Dermis microvascular lymphatic vessel endothelial cell (primary cell): ENCODE measurements at places on chromosomes 4 and X.

- DNase-seq, result no peak
Measured at GRCh38 chr4:159055833-159056232, 47.0 kb upstream of the RAPGEF2 start.

DNA sequence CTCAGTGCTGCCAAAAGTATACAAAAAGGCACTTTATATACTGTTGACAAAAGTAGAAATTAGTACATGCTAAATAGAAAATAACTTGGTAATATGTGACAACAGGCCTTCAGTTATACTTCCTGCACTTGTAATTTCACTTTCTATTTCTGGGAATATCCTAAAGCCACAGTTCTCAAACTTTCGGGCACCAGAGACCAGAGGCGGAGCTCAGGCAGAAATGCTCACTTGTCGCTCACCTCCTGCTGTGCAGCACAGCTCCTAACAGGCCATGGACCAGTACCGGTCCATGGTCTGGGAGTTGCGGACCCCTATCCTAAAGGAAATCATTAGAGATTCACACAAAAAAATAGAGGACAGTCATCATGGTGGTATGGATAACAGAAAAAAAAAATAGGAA lies 25.7 kb downstream of the ACSL4 start:
- DNase-seq, result no peak

DNA sequence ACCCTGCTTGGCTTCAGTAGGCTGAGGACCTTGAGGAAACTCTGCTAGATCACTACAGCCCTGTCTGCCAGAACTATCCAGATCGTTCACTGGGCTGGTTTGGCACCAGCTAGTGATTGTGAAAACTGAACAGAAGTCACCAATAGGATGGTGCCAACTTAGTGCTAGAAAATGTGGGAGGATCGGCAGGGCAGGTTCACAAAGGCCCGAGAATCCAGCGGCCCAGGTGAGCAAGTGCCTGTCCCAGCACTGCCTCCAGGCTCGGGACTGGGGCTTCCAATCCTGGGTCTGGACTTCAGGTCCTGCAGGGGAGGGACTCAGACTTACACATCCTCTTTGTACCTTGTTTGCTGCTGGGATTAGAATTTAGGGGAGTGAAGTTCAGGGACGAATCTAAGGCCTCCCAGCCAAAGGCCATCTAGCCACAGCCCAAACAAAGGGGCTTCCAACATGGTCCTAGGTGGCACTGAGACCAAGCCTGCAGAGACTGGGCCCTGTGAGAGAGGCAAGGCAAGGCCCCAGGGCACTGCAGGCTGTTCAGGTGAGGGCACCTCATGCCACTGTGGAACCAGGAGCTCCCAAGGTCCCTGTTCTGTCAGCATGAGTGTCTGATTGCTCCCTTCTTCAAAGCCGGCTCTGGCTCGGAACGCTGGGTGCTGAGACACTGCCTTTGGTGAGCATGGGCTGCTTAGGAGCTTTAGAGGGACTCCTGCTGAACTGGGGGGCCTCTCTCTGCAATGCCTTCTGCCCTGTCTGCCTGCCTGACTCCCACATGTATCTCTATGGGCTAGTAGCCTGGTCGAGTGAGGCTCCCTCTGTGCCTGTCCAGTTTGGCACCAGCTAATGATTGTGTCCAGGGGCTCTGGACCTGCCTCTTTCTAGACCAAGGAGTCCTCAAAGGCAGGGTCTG lies 20.7 kb upstream of the ZNF185 start:
- DNase-seq, result no peak

- DNase-seq, result no peak
Measured at GRCh38 chrX:13254076-13254785, 65.6 kb downstream of the ATXN3L start.

DNA sequence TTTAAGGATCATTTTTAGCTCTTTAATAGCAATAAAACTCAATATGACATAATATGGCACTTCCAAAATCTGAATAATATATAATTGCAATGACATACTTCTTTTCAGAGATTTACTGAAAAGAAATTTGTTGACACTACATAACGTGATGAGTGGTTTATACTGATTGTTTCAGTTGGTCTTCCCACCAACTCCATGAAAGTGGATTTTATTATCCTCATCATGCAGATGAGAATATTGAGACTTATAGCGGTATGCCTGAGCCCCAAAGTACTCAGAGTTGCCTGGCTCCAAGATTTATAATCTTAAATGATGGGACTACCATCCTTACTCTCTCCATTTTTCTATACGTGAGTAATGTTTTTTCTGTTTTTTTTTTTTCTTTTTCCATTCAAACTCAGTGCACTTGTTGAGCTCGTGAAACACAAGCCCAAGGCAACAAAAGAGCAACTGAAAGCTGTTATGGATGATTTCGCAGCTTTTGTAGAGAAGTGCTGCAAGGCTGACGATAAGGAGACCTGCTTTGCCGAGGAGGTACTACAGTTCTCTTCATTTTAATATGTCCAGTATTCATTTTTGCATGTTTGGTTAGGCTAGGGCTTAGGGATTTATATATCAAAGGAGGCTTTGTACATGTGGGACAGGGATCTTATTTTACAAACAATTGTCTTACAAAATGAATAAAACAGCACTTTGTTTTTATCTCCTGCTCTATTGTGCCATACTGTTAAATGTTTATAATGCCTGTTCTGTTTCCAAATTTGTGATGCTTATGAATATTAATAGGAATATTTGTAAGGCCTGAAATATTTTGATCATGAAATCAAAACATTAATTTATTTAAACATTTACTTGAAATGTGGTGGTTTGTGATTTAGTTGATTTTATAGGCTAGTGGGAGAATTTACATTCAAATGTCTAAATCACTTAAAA lies 15.3 kb downstream of the ALB start:
- no peak for DNase-seq

- no peak for DNase-seq
Measured at GRCh38 chr4:66097218-66097617, 426.9 kb upstream of the EPHA5 start.

GRCh38 chr4:4689694-4690440 lies 148.0 kb upstream of the STX18 start:
- DNase-seq, result no peak

GRCh38 chr4:178480105-178480504 lies 1037.9 kb upstream of the AGA start:
- DNase-seq, result no peak

DNA sequence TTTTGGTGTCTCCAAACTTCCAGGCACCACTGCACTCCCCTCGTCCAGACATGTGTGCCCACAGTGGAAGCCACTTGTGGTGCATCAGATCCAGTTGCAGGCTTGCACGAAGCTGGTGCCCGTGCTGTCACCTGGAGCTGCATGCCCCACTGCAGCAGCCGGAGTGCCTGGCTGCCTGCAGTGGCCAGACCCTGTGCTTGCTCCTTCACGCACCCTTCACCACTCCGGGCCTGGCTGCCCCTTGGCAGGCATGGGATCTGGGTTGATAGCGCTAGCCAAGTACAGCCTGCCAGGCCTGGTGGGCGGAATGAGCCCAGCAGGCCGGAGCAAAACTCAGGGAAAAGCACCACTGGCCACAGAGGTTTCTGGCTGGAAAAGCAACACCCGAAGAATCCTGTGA lies 50.2 kb upstream of the SHISA3 start:
- DNase-seq, result no peak

GRCh38 chr4:85724791-85725563 lies 250.0 kb downstream of the ARHGAP24 start:
- no peak for DNase-seq

DNA sequence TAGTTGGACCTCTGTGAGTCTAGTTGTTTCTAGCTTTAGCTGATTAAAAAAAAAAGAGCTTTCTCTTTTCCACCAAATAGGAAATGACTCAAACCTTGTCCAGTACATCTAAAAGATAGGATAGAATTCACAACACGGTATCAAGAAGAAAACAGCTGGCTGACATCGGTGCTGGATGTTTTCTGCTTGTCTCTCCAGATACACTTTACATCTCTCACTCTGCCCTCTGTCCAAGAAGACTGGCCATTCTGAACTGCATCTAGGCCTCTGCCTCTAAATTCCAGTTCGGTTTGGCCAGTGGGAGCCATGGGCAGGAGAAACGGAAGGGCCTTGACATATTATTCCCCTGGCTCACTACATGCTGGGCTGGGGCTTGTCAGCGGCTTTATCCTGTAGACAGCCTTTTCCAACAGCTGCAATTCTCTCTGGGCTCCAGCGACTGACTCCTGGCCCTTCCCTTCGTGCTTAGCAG lies 57.3 kb upstream of the SHISA3 start:
- peak; percentile 76 for DNase-seq

DNA sequence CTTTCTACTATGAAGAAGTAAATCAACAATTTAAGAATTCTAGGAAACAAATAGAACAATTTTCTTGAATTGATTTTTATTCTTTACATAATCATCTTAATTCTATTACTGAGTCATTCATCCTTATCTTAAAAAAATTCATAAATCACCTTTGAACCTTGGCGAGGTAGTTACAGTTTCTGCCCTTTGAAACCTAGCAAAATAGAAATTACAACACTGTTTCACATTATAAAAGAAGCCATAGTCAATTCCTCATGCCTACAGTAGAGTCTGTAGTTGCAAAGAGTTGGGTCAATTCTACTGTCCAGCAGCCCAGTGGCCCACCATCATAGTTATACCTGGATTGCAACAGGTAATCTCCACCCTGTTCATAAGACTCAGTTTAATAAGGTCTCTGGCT lies 7.3 kb downstream of the SMIM31 start:
- DNase-seq, result no peak

DNA sequence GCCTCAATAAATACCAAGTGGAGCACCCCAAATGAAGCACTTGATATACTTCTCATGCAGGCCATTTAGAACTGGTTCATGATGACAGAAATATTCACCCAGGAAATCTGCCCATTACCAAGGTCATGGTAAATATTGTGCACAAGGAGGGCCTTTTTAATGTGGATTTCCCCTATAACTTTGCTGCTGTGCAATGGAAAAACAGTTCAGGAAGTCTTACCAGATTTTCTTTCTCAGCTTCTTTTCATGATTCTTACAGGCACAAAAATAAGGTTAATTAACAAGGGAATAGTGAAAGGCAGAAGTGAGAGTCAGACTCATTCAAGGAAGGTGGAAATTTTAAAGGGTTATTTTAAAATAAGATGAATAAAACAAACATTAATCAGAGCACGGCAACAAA lies 904.3 kb upstream of the GRIA3 start:
- no peak for DNase-seq

- no peak for DNase-seq
Measured at GRCh38 chr4:58553031-58553430, 1442.8 kb upstream of the IGFBP7 start.

DNA sequence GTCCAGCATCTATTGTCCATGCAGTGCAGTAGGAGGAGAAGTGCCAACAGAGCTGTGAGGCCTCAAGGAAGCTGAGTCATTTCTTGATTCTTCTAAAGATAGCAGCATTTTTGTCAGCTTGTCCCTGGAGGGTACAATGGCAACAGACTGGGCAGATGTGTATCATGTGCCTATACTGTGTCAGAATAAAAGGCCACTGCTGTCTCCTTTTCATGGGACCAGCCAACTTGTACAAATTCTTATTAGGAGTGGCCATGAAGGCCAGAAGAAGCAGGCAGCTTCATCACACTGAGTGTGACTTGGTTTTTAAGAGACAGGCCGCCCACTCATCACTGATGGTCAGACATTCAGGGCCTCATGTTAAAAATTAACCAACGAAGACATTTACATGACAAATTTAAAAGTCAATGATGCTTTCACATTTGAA lies 185.0 kb upstream of the FAM241A start:
- no peak for DNase-seq

GRCh38 chrX:29083823-29084222 lies 496.6 kb downstream of the IL1RAPL1 start:
- no peak for DNase-seq

- DNase-seq, result no peak
Measured at GRCh38 chr4:25308306-25308705, 4.3 kb upstream of the ZCCHC4 start.

DNA sequence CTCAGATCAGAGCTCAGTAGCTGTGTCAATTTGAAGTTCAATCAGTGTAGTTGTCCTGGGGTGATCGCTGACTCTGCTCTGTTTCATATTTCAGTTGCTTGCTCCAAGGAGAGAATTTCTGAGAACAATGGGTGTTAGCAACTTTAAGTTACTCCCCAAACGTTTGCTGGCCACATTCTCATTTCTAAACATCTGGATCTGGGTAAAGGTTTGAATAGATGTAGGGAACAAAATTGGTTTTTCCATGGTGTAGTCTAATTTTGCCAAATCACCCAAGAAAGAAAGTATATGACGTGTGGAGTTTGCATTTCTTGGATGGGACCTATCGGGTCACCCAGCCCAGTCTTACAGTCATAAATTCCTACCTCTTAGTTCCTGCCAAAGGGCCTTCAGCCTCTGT lies 103.7 kb downstream of the AKAP4 start:
- no peak for DNase-seq

- DNase-seq, result no peak
Measured at GRCh38 chr4:72557021-72557420, 12.0 kb downstream of the ADAMTS3 start.

DNA sequence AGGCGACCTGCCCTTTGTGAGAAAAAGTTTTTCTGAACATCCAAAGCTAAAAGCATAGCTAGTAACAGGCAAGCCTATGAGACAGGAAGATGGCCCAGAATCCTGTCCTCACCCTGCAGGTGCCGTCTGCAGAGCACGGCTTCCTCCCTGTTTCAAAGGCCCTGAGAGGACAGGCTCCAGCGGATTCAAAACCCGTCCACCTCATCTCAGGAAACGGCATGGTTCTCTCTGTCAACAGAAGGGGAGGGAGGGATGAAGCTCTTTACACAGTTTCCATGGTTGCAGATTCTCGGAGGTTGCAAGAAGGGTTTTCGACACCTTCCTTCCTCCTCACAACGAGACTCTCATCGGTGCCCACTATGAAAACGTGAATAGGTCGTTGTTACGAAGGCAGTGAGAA lies 8.3 kb downstream of the PPP2R3B start:
- no peak for DNase-seq

- DNase-seq, result no peak
Measured at GRCh38 chrX:53728506-53728905, 42.0 kb upstream of the HUWE1 start.

DNA sequence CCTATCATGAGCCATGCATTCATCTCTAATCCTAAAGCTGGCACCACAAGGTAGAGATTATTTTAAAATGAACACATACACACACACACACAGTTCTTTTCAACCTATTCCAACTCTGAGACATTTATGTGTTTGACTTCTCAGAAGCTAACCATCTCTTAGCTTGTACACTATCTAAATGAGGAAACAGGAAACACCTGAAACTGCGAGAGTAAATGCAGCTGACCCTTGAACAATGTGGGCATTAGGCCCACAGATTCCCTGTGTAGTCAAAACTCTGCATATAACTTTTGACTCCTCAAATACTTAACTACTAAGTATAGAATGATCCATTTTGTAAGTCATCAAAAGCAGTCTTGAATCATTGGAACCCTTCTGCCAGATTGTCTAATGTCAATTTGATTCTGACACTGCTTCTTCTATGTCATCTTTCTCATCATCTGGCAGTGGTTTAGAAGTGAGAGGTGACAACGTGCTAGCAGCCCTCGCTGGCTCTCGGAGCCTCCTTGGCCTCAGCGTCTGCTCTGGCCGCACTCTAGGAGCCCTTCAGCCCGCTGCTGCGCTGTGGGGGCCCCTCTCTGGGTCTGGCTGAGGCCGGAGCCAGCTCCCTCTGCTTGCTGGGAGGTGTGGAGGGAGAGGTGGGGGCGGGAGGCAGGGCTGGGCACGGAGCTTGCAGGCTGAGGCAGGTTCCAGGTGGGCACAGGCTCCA lies 21.4 kb upstream of the IL15 start:
- DNase-seq, result peak; percentile 80

GRCh38 chr4:101584306-101584705 lies 206.2 kb upstream of the BANK1 start:
- DNase-seq, result no peak

- peak; percentile 85 for DNase-seq
Measured at GRCh38 chr4:168566726-168567125, 69.9 kb downstream of the PALLD start.
